Vagina (tissue), 2 donors: ENCODE measurements at places on chromosomes 3 and 15. TPM values are rescaled to one million over a fixed set of nuclear protein-coding genes. Genes with fewer than 3 reads are reported as not detected.
A peak's percentile ranks its signal among the peaks of the same experiment; 100 is the strongest.

DNA sequence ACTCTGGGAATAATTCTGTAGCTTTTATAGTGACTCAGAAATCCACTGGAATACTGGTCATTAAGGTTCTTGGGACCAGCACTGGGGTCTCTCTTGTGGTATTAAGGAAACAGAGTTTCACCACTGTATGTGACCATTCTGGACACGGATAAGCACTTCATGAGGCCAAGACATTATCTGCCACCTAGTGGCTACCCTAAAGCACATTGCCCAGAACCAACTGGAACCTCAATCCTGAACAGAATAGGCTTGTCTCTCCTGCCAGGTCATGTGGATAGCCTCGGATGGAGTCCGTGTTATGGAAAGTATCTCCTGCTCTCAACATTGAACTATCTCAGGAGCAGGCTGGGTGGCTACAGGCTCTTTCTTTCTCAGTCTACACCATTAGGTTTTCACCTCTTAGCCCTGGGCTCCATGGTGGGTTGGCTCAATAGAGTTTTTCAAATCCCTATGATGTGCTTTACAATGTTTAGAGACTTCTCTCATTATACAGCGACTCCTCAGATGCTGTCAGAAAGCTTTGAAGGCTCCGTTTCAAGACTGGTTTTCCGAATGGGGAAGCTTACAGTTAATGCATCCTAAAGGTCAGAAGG is 167.6 kb upstream of the ST8SIA2 start:
- no peaks in the 10 kb centered on the region for H3K4me1 ChIP-seq
- DNase-seq: no peak
- no peak overlapping the region for H3K27ac ChIP-seq

- no peaks in the 10 kb centered on the region for H3K27me3 ChIP-seq
- H3K27ac ChIP-seq: no peak overlapping the region
- H3K36me3 ChIP-seq: no peaks in the 10 kb centered on the region
- no peak for DNase-seq
- H3K4me3 ChIP-seq: no peak overlapping the region
Measured at GRCh38 chr15:33045066-33045810, 149.3 kb downstream of the FMN1 start.

GRCh38 chr15:65857718-65858402 is 11.4 kb upstream of the RAB11A start:
- no peak overlapping the region for H3K27ac ChIP-seq
- DNase-seq: no peak
- no peaks in the 10 kb centered on the region for H3K36me3 ChIP-seq

DNA sequence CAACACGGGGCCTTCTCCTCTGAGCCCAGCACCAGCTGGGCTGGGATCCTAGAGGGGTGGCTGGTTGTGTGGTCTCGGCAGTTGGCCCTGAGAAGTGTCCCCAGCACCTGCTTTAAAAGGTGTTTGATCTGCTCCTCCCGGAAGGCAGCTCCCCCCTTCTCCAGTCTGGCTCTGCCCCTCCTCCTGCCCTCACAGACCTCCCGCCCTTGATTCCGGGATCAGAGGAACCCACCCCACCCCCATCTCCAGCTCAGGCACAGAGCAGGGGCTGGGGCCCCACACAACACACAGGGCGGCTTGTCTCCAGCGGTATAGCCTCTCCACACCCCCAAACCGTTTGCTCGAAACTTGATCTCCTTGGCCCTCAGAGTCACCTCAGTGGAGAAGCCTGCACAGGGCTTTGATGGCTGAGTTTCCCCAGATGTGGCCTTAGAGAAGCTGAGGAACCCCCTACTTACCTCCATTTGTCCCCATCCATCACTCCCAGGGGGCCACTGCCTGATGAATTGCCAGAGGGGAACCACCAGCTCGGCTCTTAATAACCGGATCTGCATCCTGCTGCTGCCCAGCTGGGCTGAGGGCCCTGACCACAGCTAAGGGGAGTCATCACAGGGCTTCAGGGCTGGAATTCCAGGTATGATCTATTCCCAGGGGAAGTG is 6.4 kb upstream of the STRA6 start:
- H3K27me3 ChIP-seq: no peaks in the 10 kb centered on the region
- no peaks in the 10 kb centered on the region for H3K36me3 ChIP-seq
- no peak for DNase-seq
- no peak overlapping the region for H3K27ac ChIP-seq
- no peak overlapping the region for H3K4me3 ChIP-seq

- no peaks in the 10 kb centered on the region for H3K36me3 ChIP-seq
- no peak for DNase-seq
- H3K27me3 ChIP-seq: no peaks in the 10 kb centered on the region
- no peak overlapping the region for H3K4me3 ChIP-seq
- no peaks in the 10 kb centered on the region for H3K4me1 ChIP-seq
- H3K27ac ChIP-seq: no peak overlapping the region
Measured at GRCh38 chr3:95462161-95462560, 1352.2 kb upstream of the EPHA6 start.

The XCR1 gene
- not detected for total RNA-seq

- DNase-seq: no peak
- no peaks in the 10 kb centered on the region for H3K4me1 ChIP-seq
- no peaks in the 10 kb centered on the region for H3K36me3 ChIP-seq
- no peak overlapping the region for H3K4me3 ChIP-seq
Measured at GRCh38 chr3:60703008-60703407, 548.2 kb downstream of the FHIT start.

GRCh38 chr15:56042982-56043980 is 49.9 kb upstream of the NEDD4 start:
- no peaks in the 10 kb centered on the region for H3K27me3 ChIP-seq
- DNase-seq: no peak
- H3K4me3 ChIP-seq: no peak overlapping the region
- no peak overlapping the region for H3K27ac ChIP-seq
- peaks cover 25% of the 10 kb centered on the region for H3K4me1 ChIP-seq

DNA sequence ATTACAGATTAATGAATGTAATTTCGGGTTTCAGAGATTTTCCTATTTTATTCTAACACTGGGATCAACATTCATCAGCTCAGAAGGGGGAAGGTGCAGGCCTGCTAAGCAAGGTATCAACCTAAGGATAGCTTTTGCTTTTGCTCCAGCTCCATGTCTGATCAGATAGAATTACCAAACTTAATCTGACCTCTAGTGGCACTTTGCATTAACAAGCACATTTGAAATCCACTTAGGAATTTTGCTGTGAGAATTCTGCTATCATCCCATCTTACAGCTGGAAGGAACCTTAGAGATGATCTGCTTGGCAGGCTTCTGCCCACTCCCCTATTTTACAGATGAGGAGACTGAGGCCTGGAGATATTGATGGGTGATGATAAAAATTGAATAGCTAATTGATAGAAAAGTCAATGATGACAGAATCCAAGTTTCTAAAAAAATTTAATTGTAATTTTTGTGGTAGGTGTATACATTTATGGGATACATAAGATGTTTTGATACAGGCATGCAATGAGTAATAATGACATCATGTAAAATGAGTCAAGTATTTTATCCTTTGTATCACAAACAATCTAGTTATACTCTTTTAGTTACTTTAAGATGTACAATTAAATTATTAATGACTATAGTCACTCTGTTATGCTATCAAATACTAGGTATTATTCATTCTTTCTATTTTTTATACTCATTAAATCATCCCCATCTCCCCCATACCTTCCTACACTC is 209.2 kb upstream of the ZPLD1 start:
- H3K27ac ChIP-seq: no peak overlapping the region
- H3K4me1 ChIP-seq: no peaks in the 10 kb centered on the region
- no peaks in the 10 kb centered on the region for H3K36me3 ChIP-seq
- no peaks in the 10 kb centered on the region for H3K27me3 ChIP-seq
- DNase-seq: no peak

The LYZL4 gene
- total RNA-seq: not detected

GRCh38 chr3:126546013-126546412 is 12.7 kb downstream of the C3orf22 start:
- H3K4me1 ChIP-seq: no peaks in the 10 kb centered on the region
- H3K27ac ChIP-seq: no peak overlapping the region
- no peak overlapping the region for H3K4me3 ChIP-seq
- peak; percentile 71 for DNase-seq
- no peaks in the 10 kb centered on the region for H3K27me3 ChIP-seq

- H3K4me1 ChIP-seq: peaks cover 49% of the 10 kb centered on the region
- no peaks in the 10 kb centered on the region for H3K36me3 ChIP-seq
- no peak overlapping the region for H3K27ac ChIP-seq
- no peaks in the 10 kb centered on the region for H3K27me3 ChIP-seq
Measured at GRCh38 chr3:190044142-190044541, 76.6 kb downstream of the P3H2 start.

DNA sequence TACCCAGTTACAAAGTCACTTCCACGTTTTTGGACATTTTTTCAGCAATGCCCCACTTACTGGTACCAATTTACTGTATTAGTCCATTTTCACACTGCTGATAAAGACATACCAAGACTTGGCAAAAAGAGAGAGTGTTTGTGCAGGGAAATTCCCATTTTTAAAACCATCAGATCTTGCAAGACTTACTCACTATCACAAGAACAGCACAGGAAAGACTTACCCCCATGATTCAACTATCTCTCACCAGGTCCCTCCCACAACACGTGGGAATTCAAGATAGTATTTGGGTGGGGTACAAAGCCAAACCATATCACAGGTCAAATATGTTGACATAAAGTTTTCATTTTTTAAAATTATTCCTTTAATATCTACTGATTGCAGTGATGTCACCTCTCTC is 16.2 kb upstream of the ABI3BP start:
- H3K27me3 ChIP-seq: no peaks in the 10 kb centered on the region
- H3K36me3 ChIP-seq: no peaks in the 10 kb centered on the region
- no peak for DNase-seq

DNA sequence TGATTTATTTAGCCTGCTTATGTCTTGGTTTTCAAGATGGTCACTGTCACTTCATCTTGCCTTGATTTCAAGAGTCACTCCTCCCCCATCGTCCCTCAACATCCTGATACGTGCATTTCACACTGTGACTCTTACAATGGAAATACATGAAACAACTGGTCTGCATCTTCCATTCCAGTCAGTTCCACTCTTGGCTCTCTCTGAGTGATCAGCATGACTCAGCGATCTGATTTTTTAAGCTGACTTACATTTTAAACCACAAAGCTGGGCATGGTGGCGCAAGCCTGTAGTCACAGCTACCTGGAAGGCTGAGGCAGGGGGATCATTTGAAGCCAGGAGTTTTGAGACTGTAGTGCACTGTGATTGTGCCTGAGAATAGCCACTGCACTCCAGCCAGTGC is 271.2 kb upstream of the ROPN1 start:
- H3K4me1 ChIP-seq: peaks cover 39% of the 10 kb centered on the region
- DNase-seq: no peak
- H3K27ac ChIP-seq: no peak overlapping the region
- H3K36me3 ChIP-seq: no peaks in the 10 kb centered on the region
- no peak overlapping the region for H3K4me3 ChIP-seq

- H3K27ac ChIP-seq: no peak overlapping the region
- no peaks in the 10 kb centered on the region for H3K27me3 ChIP-seq
- H3K4me1 ChIP-seq: no peaks in the 10 kb centered on the region
Measured at GRCh38 chr3:31242026-31242960, 290.4 kb upstream of the STT3B start.

The TMC3 gene
- total RNA-seq: 2.7 TPM

DNA sequence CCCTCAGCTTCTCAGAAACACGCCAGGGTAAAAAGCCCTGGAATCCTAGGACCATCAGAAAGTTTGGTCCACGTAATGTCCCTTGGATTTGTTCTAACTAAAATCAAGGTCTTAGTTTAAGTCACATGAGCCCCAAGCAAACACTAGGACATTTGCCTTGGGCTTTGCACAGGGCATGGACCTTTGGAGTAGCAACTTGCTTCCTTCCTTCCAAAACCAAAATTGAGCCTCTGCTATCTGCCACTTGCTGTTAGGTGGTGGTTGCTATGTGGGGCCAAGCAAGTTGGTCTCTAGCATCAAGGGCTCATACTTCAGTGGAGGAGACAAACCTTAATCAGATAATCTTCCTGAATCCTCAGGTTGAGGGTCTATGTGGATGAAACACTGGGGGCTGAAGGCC is 4.0 kb upstream of the DAG1 start:
- no peaks in the 10 kb centered on the region for H3K36me3 ChIP-seq
- H3K27me3 ChIP-seq: no peaks in the 10 kb centered on the region
- DNase-seq: no peak
- no peak overlapping the region for H3K27ac ChIP-seq
- peaks cover 33% of the 10 kb centered on the region for H3K4me1 ChIP-seq

- H3K27me3 ChIP-seq: no peaks in the 10 kb centered on the region
- H3K36me3 ChIP-seq: no peaks in the 10 kb centered on the region
- H3K27ac ChIP-seq: no peak overlapping the region
Measured at GRCh38 chr3:127253491-127253890, 34.4 kb downstream of the PRR20G start.

DNA sequence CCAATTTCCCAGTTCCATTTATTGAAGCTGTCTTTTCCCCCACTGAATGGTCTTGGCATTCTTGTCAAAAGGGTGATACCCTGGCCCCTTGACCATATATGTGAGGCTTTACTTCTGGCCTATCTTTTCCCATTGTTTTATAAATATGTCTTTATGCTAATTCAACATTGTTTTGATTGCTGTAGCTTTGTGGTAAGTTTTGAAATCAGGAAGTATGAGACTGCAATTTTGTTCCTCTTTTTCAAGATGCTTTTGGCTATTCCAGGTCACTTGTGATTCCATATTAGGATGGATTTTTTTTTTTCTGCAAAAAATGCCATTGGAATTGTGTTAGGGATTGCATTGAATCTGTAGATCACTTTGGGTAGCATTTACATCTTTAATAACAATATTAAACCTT is 141.2 kb upstream of the MANF start:
- H3K27me3 ChIP-seq: no peaks in the 10 kb centered on the region
- H3K36me3 ChIP-seq: no peaks in the 10 kb centered on the region
- H3K4me1 ChIP-seq: no peaks in the 10 kb centered on the region
- H3K4me3 ChIP-seq: no peak overlapping the region

DNA sequence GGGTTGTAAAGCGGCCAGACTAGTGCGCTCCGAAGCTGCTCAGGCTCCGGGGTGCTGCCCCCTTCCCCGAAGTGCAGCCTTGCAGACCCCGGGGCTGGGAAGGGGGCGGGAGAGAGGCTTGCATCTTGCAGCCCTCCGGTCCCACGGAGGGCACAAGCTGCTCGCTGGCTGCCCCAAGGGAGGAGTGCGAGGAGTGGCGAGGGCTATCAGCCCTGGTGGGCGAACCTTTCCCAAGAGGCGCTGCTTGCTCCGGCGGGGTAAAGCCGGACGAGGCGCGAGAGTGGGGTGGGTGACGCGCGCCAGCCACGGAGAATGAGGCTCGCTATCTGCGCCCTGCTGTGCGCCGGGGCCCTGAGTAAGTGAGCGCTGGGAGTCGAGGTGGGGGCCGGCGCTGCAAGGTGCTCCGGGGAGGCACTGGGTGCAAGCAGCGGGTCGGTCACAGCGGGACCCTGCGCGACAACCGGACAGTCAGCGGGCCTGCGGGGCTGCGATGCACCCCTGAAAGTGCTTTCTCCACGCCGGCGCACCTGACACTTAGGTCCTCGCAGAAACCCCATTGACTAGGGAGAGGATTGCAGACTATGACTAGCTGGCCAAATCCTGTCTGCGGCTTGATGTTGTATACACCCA is 12.7 kb upstream of the TOPBP1 start:
- H3K4me1 ChIP-seq: peaks cover 5% of the 10 kb centered on the region
- no peak for DNase-seq
- H3K27me3 ChIP-seq: peaks cover 9% of the 10 kb centered on the region
- no peak overlapping the region for H3K4me3 ChIP-seq
- no peaks in the 10 kb centered on the region for H3K36me3 ChIP-seq
